CD4-positive, alpha-beta T cell treated with Interleukin-21 for 1 hour (primary cell): ENCODE measurements at places on chromosomes 12 and 14.
A peak's percentile ranks its signal among the peaks of the same experiment; 100 is the strongest.

- no peak for DNase-seq
These were observed 13.9 kb downstream of the PTHLH start for GRCh38 chr12:27958675-27959074.

- DNase-seq = peak; percentile 9
These were observed at the start of gene PAH for GRCh38 chr12:102917026-102917787. Gene PAH, minus strand, starts transcription at chr12:102917244. Its CDS starts 114 bp downstream, at chr12:102917130.

- no peak for DNase-seq
These were observed 36.7 kb upstream of the PZP start for GRCh38 chr12:9244894-9245293.

DNA sequence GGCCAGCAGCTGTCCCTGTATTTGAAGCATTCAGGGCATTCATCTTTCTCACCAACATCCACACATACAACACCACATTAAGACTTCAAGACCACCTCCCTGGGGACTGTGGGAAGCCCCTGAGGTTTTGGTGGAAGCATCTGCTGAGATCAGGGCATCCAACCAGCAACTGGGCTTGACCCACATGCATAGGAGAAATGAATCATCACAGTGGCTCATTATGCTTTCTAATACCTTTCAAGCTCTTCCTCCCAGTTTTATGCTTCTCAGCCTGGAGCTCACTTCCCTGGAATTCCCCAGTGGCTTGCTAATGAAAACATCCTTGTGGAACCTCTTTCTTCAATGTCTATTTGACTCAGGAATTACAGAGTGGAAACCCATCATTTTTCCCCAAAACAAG lies 21.4 kb upstream of the CMKLR1 start:
- no peak for DNase-seq

GRCh38 chr12:40793471-40793870 lies 101.2 kb downstream of the CNTN1 start:
- no peak for DNase-seq

DNA sequence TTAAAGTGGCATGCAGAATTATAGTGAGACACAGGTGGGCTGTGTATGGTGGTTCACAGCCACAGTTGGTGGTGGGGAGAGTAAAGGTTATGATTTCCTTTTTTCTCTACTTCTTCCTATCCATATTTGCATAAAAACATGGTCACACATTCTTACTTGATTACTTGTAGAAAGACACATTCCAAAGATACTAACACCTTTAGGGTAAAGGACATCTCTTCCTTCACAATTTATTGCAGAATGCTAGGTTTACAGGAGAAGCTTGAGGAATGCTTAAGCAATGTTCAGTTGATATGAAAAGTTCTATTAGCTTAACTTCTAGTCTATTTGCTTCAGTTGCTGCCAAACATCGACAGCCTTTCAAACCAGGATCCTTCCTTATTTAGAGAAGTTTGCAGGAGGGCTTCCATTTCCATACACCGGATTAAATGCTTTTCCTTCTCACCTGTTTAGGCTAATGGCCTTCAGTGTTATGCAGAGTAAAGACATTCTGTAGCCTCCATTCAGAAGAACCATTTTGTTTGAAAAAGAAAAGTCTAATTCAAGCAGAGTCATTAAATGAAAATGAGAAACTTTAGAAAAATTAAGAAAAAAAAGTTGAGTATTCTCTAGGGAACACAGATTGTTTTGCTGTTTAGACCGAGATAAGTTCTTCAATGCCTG lies 2.6 kb upstream of the PHC1 start:
- no peak for DNase-seq

DNA sequence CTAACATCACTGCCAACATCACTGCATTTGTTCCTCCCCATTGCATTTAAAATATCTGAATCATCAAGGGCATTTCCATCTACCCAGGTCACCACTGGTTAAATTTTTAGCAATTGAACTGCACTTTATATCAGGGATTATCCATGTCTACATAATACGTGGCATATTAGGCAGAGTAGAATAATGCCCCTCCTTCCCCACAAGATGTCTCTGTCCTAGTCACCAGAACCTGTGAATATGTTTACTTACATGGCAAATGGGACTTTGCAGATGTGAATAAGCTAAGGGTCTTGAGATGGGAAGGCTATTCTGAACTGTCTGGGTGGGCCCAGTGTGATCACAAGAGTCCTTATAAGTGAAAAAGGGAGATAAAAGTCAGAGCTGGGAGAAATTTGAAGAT lies 181.7 kb upstream of the ARID2 start:
- DNase-seq = no peak

DNA sequence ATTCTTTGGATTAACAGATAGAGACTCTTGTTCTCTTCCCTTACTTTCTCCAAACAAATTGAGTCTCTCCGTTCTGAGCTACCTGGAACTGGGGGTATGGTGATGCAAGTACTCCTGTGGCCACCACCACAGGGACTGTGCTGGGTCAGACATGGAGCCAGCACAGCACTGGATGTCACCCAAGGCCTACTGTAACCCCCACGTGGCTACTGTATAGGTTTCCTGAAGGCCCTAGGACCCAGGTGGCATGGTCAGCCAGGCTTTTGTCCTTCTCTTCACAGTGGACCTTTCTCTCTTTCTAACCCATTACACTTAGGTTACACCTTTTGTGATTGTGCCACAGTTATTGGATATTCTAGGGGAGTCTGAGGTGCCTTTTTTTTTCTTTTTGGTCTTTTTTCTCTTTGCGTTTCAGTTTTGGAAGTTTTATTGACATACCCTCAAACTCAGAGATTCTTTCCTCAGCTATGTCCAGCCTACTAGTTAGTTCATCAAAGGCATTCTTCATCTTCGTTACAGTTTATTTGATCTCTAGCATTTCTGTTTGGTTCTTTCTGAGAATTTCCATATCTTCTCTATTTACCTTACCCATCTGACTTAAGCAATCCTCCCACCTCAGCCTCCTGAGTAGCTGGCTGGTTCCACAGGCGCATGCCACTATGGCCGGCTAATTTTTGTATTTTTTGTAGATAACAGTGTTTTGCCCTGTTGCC lies 6.0 kb upstream of the KLHDC2 start:
- no peak for DNase-seq

DNA sequence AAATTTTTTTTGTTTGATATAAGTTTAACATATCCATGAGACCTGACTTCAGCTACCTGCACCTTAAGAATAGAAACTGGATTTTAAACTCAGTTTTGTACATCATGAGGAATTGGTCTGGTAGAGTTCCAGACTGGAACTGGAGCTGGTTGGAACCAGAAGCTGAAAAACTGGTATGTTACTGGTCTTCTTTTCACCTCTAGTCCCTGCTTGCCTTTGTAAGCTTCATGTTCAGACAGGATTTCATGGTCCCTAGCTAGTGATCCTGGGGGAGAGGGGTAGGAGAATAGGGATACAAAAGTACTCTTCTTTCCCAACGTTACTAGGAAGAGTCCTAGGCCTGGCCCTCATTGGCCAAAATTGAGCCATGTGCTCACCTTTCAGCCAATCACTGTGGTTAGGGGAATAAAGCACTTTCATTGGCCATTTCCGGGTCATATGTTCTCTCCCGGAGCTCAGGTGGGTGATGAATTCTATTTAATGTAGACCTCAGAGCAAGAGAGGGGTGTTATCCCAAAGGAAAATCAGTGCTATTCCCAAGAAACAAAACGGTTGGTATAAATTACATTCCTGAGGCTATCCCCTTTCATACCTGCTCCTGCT lies 36.9 kb upstream of the APPL2 start:
- DNase-seq = no peak

DNA sequence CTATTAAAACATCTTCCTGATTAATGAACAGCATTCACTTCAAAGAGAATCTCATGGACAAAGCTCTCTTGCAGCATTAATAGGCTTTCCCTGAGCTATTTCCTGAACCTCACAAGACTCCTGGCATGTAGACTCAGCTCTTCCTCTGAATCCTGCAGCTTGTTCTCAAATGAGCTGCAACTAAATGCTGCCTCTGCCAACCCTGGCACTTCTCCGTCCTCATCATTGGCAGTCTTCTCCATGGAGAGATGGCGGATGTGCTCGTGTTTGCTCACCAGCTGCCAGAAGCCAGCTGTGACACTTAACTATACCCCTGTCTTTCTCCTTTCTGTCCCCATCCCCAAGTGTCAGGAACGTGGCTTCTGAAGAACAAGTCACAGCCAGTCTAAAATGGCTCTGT lies 232.1 kb downstream of the FOXN3 start:
- no peak for DNase-seq

DNA sequence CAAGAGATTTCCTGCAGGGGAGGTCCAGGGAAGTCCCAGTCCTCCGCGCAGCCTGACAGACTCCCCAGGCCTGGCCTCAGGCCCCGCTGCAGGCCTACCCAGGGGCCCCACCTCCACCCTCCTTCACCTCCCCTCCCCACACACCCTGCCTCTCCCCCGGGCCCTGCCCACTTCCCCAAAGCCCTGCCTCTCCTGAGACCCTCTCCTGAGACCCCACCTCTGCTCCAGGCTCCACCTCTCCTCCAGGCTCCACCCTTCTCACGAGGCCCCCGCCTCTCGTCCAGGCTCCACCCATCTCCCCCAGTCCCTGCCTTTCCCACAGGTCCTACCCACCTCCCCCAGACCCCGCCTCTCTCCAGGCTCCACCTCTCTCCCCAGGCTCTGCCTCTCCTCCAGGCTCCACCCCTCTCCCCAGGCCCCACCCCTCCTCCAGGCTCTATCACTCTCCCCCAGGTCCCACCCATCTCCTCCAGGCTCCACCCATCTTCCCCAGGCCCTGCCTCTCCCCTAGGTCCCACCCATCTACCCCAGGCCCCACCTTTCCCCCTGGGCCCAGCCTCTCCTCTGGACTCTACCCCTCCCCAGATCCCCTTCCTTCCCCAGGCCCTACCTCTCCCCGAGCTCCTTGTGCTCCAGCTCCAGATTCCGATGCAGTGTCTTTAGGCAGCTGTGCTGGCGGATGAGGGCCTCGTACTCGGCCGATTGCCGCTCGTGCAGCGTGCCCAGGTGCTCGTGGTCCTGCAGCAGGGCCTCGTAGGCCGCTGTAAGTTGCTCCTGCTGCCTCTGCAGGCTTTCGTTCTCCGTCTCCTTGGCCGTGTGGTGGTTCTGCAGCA lies 58.8 kb upstream of the GPR68 start:
- DNase-seq = peak; percentile 72

DNA sequence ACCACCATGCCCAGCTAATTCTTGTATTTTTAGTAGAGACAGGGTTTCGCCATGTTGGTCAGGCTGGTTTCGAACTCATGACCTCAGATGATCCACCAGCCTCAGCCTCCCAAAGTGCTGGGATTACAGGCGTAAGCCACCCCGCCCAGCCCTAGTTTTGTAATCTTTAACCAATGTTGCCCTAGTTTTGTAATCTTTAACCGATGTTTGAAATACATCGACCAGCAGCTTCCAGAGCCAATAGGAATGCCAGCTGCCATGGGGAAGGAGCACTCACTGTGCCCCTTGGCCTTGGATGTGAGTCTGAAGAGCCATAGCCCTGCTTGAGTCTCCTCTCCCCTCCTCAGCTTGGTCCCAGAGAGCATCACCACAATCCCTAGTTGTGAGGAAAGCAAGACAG lies 209.3 kb upstream of the RGS6 start:
- DNase-seq = no peak

- DNase-seq = no peak
These were observed 108.0 kb downstream of the FIGNL2 start for GRCh38 chr12:51740536-51740935.

DNA sequence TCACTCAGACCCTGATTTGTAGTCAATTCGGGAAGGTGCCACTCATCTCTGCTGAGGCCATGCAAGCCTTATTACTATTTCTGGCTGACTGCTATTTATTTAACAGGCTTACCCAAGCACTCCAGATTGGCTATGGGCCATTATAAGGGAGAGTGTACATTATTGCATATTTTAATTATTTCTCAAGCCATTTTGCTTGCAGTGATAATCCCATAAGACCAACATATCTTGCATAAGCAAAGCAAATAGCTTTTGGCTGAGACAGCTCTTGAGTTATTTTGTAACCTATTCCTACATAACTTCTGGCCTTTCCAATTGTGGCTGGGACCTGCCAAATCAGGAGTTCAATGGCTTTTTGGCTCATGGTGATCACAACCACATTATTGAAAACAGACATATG lies 509.6 kb upstream of the USP15 start:
- no peak for DNase-seq

DNA sequence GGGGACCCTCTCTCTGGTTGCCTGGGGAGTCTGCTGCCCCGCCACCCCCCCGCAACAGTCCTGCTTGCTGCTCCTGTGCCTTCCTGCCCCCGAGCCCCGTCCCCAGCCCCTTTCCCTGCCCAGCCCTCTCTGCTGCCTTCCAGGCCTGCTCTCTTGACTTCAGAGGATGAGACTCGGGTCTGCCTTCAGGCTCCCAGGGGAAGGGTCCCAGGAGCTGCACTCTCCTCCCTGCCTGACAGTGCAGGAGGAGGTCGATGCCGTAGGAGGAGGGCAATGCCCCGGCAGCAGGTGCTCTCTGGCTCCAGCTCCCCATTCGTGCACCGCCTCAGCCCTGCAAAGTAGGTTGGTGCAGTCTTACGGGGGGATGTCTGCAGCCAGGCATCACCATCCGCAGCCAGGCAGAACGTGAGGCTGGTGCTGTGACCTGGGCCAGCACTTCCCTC lies 185.1 kb upstream of the C14orf180 start:
- DNase-seq = no peak

GRCh38 chr12:10196210-10196609 lies 16.5 kb upstream of the GABARAPL1 start:
- DNase-seq = peak; percentile 14

DNA sequence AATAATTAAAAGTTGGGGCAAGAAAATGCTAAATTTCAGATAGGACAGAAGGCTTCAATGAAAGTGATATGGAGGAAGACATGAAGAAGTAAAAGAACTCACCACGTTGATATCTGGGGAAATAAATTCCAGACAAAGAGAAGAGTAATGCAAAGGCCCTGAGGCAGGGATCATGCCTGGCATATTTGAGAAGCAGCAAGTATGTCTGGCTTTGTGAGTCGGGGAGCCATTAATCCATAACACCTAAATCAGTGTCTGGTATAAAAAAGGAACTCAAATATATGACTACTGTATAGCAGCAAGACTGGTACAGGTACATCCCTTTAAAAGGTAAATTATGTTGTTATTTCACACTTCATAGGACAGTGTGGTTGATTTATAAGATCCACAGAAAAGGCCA lies 16.4 kb downstream of the BAZ1A start:
- DNase-seq = no peak

GRCh38 chr14:92591346-92591745 lies 77.8 kb downstream of the RIN3 start:
- DNase-seq = no peak

- no peak for DNase-seq
These were observed 143.7 kb downstream of the TTLL5 start for GRCh38 chr14:75804570-75805275.

- no peak for DNase-seq
These were observed at the start of gene FLRT2 for GRCh38 chr14:85529803-85530574. Gene FLRT2, plus strand, starts transcription at chr14:85530144. Its CDS starts 91,371 bp downstream, at chr14:85621515.
